ENCODE measurements at places on chromosomes 16 and 17. TPM values are rescaled to one million over a fixed set of nuclear protein-coding genes. Genes with fewer than 3 reads are reported as not detected.
A peak's percentile ranks its signal among the peaks of the same experiment; 100 is the strongest.

DNA sequence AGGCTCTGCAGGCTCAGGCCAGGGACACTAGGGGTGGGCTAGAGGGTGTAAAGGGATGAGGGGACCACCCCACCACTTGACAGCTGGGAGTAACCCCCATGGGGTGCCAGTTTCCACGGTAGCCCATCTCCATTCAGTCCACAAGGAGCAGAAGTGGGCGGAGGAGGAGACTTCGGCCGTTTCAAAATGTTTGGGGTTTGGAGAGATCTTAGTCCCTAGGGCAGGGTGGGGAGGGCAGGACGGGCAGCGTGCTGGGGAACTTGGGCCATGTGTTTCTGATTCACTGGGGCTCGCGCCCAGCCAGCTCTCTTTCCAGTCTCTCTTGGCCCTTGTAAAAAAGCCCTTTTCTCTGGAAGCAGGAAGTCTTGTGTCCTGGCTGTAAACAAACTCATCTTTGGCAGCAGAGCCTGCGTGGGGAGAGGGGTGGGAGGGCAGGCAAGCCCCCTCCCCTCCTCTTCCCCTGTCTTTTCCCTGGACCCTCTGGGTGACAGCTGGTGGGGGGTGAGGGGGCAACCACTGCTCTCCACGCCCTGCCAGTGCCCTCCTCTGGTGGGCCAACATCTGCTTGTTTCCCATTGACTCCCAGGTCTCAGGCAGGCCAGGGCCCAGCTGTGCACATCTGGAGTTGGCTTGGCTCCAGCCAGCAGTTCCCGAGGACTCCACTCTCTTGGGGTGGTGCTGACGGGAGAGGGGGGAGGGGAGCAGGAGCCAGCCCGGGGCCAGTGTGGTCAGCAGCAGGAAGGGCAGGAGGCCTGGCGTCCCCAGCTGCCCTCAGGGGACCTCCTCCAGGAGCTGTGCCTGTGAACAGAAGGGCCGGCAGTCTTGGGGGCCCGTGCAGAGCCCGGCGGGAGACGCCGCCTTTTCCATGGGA is 8.1 kb downstream of the CYGB start:
- DNase-seq: peak; percentile 87

GRCh38 chr16:85688586-85689284 is at the start of gene GINS2:
GINS2 (minus strand) TSS chr16:85688954; CDS start chr16:85688898, 56 bp downstream.
- DNase-seq: peak; percentile 98

The TBX21 gene
- total RNA-seq: 0.18 TPM

GRCh38 chr17:56786989-56787482 is 46.7 kb downstream of the C17orf67 start:
- no peak for DNase-seq

DNA sequence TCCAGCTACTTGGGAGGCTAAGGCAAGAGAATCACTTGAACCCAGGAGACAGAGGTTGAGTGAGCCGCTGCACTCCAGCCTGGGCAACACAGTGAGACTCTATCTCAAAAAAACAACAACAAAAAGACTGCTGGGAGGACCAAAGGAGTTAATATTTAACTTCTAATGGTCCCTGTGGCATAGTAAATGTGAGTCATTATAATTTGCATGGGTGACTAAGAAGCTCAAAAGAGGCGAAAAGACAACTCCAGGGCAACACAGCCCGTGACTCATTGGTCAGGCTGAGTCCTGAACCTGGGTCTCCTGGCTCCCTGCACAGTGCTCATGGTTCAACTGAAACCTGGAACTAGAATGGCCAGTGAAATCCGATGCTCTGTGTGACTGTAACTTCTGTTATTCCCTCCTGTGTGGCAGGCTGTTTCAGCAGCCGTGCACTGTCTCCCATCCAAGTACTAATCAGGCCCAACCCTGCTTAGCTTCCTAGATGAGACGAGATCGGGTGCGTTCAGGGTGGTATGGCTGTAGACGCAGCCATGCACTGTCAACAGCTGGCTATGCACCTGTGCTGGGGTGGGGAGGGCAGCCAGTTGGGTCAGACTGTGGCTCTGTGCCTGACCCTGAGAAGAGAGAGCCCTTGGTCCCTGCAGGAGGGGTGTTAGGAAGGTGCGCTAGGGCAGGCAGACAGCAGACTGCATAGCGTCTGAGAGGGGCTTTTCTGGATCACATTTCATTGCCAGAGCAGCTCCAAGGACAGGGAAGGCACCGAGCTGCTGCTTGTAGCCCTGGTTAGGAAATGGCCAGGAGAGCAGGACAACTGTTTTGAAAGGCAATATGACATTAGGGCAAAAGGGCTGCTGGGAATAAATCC is 14.5 kb upstream of the GPRC5C start:
- DNase-seq: no peak

GRCh38 chr17:2391597-2392251 is 9.1 kb downstream of the MNT start:
- no peak for DNase-seq

The P4HB gene
- total RNA-seq: 437 TPM

DNA sequence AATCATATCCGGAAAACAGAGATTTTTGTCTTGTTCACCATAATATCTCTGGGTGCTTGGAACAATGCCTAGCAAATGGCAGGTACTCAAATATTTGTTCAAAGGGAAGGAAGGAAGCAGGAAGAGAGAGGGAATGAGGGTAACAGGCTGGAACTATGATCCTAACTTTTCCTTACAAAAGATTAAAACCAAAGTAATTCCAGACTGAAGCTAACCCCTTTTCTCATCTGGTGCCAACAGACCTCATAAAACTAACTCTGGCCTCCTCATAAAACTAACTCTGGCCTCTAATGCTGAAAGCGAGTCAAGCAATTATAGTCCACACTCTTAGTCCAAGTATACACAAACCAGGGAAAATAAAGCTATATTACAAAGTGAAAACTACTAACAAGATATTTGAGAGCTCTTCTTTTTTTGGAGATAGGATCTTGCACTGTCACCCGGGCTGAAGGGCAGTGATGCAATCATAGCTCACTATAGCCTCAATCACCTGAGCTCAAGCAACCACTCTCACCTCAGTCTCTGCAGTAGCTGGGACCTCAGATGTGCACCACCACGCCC is 84.6 kb downstream of the KANSL1 start:
- DNase-seq: no peak

The TBC1D26 gene
- not detected for total RNA-seq

The AOC3 gene
- 0.42 TPM for total RNA-seq

DNA sequence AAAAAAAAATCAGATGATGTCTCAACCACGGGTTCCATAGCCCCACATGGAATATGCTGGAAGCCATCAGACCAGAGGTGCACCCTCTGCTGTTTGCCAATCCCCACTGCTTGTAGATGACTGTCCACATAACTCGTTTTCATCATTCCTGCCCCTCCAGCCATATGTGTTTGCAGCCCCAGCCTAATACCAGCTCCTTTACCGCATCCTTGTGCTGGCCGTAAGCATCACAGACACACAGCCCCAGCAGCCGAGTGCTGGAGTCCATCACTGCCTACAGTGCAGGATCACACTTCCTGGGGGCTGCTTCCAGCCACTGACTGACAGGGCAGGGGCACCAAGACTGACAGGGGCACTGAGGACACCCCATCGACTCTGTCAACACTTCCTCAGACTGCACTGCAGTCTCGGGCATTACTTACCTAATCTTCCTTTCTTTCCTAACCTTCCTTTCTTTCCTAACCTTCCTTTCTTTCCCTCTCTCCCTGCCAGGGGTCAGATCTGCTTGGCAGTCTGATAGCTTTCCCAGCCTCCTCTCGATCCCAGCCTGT is 5.0 kb downstream of the RCVRN start:
- no peak for DNase-seq

DNA sequence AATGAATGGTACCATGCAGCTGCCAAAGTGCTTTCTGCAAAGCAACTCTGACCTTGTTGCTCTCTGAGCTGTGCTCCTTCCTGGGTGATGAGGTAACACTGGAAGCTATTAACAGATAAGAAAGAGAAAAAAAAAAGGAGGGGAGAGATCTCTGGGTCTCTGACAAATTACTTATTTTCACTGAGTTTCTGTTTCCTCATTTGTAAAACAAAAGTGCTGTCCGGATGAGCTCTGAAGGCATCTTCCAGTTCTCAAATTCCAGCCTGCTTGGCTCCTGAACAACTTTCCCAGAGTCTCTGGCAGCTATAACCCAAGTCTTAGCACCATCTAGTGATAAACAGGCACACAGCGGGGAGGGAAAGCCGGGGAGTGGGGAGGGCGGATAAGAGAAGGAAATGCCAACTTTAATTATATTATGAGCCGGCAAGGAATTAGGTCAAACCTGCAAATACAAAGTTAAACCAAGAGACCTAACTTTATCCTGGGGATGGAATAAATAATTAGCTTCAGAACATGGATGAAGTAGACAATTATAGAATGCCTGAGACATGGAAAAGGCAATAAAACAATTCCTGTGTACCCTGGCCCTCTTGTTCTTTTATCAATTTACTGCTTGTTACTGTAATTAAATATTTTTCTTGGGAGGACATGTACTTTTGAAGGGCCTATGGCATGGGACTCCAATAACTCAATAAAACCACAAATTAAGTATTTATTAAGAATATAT is 61.3 kb upstream of the KIFC3 start:
- no peak for DNase-seq

DNA sequence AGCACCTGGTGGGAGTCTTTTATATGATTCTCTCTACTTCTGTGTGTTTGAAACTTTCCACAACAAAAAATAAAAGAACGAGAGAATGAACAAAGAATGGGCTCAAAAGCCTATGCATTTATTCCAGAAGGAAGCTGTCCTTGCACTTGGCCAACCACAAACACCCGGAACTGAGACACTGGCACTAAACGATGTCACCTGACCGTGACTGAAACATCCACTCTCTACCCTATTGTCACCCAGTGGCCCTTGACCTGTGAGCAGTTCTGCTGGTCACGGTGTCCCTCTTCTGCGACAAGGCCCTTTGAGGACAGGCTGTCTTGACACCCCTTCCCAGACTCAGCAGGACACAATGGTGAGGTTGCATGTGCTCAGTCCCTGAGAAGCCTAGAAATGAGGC is 56.6 kb downstream of the TEKT5 start:
- no peak for DNase-seq

- no peak for DNase-seq
Measured at GRCh38 chr16:72427783-72428331, 255.9 kb upstream of the PMFBP1 start.

DNA sequence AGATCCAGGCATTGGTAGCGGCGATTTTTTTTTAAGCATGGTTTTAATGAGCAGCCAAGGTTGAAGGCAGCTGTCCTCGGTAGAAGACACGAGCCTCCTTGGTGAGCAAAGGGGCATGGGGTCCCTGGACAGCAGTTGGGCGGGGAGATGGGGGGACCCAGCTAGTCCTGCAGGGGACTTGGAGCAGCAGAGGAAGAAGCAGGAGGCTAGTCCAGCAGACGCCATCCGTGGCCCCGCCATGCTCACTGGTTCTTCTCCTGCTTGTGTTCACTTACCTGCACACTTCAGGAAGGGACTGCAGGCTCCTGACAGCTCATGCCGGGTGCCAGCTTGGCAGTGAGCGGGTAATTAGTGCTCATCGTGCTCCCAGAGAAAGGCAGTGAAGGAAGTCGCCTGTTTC is 130.2 kb upstream of the CDH5 start:
- DNase-seq: no peak

The CLEC3A gene
- not detected for total RNA-seq

The TBC1D3H gene
- total RNA-seq: not detected

The SLC6A2 gene
- not detected for total RNA-seq

The TMEM114 gene
- not detected for total RNA-seq

DNA sequence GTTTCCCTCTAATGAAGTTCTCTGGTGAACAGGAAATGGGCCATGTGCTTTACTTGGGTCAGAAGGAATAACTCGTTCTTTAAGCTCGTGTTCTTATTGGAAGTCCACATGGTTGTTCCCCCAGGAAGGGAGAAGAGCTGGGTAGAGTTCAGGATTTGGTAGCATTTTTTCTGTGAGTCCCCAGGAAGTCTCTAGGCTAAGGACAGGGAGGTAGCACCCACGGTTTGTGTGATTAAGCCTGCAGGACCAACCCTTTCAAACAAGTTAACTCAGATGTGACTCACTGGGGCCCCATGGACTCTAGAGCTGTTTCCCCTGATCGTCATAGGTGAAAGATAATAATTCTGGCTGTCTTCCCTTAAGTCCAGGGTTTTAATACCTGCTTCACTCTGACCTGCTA is 16.4 kb downstream of the SAP30BP start:
- peak; percentile 36 for DNase-seq

The NPIPA5 gene
- 4.4 TPM for total RNA-seq

GRCh38 chr16:17949141-17949981 is 387.2 kb downstream of the NPIPA8 start:
- DNase-seq: no peak

GRCh38 chr16:19173649-19174383 is 5.8 kb downstream of the SYT17 start:
- no peak for DNase-seq

The SIRT7 gene
- 35.7 TPM for total RNA-seq

The ATP1B2 gene
- 4.7 TPM for total RNA-seq

- no peak for DNase-seq
Measured at GRCh38 chr17:73641826-73642600, 2.2 kb downstream of the SDK2 start.

GRCh38 chr17:77886387-77886728 is 72.1 kb upstream of the TNRC6C start:
- peak; percentile 38 for DNase-seq

GRCh38 chr17:63832455-63832854 is 5.0 kb upstream of the FTSJ3 start:
- no peak for DNase-seq

The CES3 gene
- 2.2 TPM for total RNA-seq

The PIRT gene
- not detected for total RNA-seq

GRCh38 chr16:85950136-85950918 is 51.4 kb downstream of the IRF8 start:
- no peak for DNase-seq

The PITPNM3 gene
- 0.31 TPM for total RNA-seq

DNA sequence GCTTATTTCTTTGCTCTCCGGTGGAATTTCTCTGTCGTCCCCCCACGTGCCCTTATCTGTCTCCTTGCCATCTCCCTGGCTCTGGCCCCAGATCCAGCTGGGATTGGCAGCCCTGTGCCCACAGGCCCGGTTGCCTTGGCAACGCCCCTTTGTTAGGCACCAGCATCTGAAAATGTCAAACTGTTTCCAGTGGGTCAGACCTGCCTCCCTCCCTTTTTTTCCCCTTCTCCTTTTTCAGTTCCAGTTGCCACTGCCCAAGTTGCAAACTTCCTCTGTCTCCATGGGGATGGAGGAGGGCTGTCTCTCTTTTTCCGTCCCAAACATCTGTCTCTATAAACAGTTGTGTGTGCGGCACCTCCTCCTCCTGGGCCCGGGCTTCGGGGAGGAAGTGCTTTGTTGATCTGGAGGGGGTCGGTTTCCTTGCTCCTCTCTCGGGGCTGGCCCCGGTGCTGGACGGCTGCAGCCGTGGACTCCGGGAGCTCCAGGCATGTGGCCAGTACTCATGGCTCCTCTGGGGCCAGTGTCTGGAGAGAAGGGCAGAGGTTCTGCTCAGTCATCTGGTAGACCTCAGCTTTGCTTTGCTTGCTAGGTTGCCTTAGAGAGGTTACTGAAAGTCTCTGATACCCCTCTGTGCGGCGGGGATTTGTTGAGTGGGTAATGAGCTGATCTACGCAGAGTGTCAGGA is 35.3 kb downstream of the SOCS3 start:
- DNase-seq: no peak

The CCL1 gene
- total RNA-seq: not detected

- peak; percentile 46 for DNase-seq
Measured at GRCh38 chr17:57954397-57955182, 622 bp downstream of the CUEDC1 start.

GRCh38 chr16:86872131-86872530 is 293.8 kb downstream of the FOXL1 start:
- no peak for DNase-seq

GRCh38 chr17:75498726-75499213 is 16.6 kb downstream of the CASKIN2 start:
- peak; percentile 42 for DNase-seq

Measured in K562 (cell line).